ENCODE measurements at places on chromosomes 5 and 9.

GRCh38 chr5:90144625-90145327 is 264.8 kb downstream of the CETN3 start:
- no peak for DNase-seq

DNA sequence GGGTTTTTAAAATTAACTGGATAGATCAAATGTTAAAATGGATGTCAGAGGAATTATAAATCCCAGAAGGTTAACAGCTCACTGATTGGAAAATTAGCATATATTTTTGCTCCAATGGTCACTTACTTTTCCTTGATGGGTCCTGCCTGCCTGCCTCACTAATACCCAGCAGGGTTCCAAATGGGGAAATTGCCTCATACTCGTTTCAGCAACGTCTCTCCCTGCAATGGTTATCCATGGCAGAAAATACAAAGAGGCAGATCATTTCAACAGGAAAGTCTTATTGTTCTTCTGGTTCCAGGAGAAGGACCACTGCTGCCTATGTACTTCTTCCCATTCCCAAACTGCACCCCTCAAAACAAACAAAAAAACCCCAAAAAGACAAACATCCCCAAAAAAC is 71.3 kb downstream of the ERP44 start:
- no peak for DNase-seq

GRCh38 chr9:89967527-89967926 is 362.7 kb downstream of the GADD45G start:
- DNase-seq: no peak

DNA sequence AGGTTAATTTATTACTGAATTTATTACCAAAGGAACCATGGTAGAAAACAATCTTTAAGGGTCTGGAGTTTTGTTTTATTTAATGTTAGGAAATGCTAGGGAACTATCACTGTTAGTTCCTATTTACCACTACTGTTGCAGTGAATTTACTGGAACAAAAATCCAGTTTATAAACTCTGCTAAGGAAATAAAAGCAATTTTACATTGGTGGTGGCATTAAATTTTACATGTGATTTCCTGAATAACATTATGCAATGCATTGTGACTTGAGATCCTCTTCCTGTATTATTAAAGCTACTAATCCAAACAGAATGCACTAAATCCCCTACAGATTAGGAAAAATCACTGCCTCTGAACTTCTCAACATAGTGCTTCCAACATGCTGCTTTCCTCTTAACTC is 599.5 kb upstream of the PTGER4 start:
- DNase-seq: no peak

DNA sequence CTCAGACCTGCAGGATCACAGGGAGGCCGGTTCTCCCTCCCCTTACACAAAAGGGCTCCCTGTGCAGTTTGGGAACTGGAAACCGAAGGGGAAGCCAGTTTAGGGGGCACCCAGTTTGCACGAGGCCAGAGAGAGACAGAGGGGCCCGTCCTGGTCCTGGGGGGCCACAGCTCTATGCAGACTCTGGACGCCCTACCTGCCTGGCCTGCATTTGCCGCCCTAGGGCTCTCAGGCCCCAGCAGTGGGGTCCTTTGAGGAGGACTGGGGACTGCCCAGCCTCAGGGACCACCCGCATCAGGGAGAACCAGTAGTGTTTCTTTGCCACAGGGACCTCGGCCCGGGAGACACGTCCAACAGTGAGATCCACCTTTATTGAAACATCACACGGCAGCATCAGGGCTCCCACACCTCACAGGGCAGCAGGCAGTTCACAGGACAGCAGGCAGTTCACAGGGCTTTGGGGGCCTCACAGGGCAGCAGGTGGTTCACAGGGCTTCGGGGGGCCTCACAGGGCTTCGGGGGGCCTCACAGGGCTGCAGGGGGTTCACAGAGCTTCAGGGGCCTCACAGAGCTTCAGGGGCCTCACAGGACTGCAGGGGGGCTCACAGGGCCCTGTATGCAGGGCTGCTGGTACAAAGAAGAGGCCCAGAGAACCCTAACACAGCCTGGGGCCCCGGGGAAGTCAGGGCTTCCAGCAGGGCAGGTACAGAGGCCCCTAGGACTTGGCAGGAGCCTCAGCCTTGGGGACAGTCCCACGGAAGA is 648 bp upstream of the NSMF start:
- peak; percentile 71 for DNase-seq

DNA sequence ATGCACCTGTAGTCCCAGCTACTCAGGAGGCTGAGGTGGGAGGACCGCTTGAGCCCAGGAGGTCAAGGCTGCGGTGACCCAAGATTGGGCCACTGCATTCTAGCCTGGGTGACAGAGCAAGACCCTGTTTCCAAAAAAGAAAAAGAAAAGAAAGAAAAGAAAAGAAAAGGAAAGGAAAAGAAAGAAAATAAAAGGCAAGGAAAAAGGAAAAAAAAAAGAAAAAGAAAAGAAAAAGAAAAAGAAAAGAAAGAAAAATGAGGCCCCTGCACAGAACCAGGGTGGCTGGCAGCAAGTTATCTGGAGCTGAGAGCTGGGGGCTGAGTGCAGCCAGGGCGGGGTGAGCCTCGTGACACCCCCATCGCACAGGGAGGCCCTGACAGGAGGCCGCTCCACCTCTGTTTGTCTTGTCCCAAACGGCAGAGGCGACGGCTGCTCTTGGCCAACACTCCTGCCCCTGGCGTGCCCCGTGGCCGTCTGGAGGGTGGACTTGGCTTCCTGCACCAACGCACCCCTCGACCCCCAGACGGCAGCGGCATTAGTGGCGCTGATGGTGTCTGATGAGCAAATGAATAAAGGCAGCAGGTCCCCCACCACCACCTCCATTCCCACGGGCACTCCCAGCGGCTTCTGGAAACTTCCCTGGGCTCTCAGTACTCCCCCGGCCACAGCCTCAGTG is 16.7 kb downstream of the EXD3 start:
- DNase-seq: peak; percentile 45

DNA sequence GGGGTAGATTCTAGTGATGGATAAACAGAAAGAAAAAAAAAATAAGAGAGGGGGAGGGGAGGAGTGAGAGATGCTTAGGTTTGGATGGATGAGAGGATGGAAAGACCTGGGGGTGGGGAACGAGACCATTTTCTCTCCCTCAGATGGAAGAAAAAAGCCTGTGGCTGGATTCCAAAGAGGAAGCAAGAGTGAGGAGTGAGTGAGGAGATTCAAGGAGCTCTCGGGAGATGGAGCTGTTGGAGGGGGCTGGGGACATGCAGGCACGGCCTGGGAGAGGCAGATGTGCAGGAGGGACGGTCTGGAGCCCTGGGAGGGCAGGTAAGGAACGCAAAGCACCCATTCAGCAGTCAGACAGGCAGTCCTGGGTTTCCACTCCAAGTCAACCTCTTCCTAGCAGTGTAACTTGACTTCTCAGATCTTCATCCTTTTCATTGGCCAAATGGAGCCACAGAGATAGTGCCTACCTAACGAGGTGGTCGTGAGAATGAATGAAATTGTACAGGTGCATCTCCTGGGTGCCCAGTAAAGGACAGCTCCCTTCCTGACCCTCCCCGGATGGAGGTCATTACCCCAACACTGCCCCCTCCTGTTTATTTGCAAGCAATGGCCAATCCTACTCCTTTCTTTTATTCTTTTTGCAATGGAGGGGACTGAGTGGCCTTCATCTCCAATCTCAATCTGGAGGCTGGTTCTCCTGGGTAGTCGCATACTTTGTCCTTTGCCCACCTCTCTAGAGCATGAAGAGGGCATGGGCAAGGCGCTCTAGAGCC is 52.2 kb downstream of the PCDH1 start:
- DNase-seq: peak; percentile 49

DNA sequence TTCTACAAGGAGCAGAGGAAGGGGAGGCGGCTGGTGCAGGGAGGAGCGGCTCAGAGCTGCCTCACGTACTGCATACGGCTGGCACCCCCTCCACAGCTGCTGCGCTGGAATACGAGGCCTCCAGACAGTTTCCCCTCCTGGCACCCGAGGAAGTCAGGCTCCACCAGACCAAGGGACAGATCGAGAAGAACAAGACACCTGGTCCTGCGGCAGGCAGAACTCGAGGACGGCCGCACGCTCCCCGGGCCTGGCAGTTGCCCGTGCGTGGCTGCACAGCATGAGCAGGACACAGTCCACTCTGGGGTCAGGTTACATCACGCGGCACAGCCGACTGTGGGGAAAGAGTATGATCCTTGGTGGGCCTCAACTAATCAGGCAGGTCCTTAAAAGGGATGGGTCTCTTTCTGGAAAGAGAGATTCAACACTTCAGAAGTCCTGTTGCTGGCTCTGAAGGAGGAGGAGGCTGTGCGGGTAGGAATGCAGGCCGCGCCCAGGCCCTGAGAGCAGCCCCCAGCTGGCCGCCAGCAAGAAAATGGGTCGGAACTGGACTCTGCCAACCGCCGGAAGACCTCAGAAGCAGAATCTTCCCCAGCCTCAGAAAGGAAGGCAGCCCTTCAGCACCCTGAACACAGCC is 11.6 kb downstream of the UBAC1 start:
- DNase-seq: no peak

GRCh38 chr9:7117676-7118561 is 360.1 kb downstream of the KDM4C start:
- DNase-seq: no peak

DNA sequence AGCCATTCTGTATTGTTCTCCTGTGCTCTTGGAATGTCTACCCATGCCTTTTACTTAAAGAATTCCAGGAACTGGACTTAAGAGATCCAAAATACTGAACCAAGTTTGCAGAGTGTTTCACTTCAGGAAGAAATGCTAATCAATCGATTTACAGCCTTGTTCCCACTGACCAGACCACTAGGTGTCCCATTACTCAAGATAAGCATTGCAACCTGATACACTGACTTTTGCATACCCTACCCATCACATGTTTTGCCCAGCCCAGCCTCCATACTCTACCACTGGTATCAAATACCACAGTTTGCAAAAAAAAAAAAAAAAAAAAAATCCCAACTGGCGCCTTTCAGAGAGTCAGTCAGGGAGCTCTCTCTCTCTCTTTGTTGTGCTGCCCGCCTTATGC is 550.8 kb downstream of the CDH9 start:
- DNase-seq: no peak

- no peak for DNase-seq
Measured at GRCh38 chr5:4563400-4563799, 576.7 kb upstream of the ADAMTS16 start.

DNA sequence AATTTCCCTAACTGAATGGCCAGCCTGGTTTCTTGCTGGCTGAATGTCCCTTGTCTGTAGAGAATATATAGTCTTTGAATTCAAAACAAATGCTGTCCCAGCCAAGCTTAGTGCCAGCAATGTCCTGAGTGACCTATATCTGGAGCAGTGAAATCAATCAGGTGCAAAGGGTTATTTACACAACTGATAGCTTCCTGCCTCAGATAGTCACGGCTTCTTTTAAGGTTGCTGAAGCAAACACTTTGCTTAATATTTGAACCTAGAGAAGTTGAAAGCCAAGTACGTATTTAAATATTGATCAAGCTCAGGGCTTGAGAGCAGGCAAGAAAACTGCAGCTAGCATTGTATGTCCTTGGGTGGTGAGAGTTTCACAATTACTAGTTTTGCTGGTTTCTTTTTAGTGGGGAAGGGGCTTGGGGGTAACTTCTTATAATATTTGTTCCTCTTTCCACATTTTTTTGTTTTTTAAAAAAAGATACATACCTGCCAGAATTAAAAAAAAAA is 2.0 kb upstream of the ARHGEF28 start:
- no peak for DNase-seq

GRCh38 chr5:79575996-79576395 is 36.2 kb upstream of the TENT2 start:
- no peak for DNase-seq

- no peak for DNase-seq
Measured at GRCh38 chr5:107461770-107462169, 209.0 kb downstream of the EFNA5 start.

GRCh38 chr9:5890641-5891040 is at the start of gene MLANA:
MLANA (plus strand) TSS chr9:5890889; CDS start chr9:5892475, 1,586 bp downstream.
- no peak for DNase-seq

DNA sequence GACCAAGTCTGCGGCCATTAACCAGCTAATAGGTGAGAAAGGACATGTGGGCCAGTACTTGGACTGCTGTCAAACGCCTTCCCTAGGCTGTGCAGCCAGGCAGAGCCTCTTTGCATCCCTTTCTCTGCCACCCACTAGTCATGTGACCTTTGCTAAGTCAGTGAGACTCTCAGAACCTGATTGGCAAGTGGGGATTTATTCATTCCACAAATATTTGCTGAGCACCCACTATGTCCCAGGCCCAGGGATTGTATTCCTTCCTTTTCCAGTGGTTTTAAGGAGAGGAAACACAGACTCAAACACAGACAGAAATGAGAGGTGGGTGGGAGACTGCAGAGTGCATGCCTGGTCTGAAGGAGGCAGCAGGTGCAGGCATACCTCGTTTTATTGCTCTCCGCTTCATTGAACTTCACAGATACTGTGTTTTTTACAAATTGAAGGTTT is 71.6 kb upstream of the GALNT10 start:
- no peak for DNase-seq

GRCh38 chr9:34518110-34518616 is 4.6 kb downstream of the ENHO start:
- DNase-seq: no peak

DNA sequence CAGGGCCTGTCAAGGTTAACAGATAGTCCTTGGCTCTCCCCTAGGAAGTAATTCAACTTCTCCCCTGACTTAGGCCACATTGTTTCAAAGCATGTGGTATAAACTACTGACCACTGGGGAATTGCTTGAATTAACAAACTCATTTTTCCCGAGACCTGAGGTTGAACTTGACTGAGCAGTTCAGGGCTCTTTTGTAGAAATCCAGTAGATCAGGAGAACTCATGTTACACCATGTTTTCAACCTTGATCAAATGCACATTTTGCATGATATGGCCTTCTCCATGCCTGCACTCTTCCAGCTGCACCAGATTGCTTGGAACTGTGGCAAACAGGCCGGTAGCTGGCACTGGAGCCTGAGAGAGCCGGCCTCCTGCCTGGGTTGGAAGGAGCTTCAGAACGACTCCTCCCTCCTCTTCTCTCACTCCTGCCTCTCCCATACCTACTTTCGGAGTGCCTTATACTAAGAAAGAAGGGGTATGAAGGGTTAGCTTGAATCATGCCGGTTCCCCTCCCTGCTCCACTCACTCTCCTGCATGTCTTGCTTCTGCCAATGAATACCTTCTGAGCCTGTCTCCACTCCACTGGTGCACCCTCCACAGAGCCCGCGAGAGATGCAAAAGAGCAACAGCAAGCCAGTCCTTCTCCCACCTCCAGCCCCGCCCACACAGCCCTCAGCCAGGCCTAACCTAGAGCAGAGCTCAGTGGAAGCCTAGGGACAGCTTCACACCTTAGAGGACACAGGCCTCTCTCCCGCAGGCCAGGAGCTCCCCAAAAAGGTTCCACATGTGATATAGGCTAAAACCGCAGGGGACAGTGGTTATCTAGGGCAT is 159.4 kb downstream of the MACROH2A1 start:
- DNase-seq: no peak

GRCh38 chr9:114156657-114157421 is 1.5 kb downstream of the COL27A1 start:
- peak; percentile 60 for DNase-seq

DNA sequence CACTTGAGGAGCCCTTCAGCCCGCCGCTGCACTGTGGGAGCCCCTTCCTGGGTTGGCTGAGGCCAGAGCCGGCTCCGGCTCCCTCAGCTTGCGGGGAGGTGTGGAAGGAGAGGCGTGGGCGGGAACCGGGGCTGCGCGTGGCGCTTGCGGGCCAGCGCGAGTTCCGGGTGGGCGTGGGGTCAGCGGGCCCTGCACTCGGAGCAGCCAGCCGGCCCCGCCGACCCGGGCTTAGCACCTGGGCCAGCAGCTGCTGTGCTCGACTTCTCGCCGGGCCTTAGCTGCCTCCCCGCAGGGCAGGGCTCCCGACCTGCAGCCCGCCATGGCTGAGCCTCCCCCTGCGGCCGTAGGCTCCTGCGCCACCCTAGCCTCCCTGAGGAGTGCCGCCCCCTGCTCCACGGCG is 6.2 kb upstream of the SHB start:
- DNase-seq: no peak

- DNase-seq: no peak
Measured at GRCh38 chr5:76469656-76470290, 66.7 kb downstream of the IQGAP2 start.

All from HuH-7.5 (cell line).